ENCODE measurements at places on chromosomes 11 and 22.

GRCh38 chr11:2453436-2453835, 8.6 kb downstream of the KCNQ1 start:
- no peak for DNase-seq

- no peak for DNase-seq
Measured at GRCh38 chr22:42275970-42276369, 5.5 kb upstream of the TCF20 start.

DNA sequence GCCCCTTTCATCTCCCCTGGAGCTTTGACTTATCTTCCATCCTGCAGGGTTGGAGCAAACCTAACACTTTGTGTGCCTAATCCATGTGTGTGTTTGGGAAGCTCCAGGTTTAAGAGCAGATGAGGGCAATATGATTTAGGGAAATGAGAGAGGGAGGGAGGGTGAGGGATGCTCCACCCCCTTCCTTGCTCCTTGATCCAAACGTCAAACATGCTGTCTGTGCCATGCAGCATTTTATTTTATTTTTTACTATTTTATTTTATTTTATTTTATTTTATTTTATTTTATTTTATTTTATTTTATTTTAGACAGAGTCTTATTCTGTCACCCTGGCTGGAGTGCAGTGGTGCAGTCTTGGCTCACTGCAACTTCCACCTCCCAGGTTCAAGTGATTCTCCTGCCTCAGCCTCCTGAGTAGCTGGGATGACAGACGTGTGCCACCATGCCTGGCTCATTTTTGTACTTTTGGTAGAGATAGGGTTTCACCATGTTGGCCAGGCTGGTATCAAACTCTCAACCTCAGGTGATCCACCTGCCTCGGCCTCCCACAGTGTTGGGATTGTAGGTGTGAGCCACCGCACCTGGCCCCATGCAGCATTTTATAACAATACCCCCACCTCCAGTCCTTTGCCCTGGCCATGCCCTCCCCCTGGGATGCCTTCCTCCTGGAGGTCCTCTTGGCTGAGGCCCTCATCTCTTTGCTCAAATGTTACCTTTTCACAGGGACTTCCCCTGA, 52.6 kb upstream of the CRYBB3 start:
- DNase-seq = no peak

DNA sequence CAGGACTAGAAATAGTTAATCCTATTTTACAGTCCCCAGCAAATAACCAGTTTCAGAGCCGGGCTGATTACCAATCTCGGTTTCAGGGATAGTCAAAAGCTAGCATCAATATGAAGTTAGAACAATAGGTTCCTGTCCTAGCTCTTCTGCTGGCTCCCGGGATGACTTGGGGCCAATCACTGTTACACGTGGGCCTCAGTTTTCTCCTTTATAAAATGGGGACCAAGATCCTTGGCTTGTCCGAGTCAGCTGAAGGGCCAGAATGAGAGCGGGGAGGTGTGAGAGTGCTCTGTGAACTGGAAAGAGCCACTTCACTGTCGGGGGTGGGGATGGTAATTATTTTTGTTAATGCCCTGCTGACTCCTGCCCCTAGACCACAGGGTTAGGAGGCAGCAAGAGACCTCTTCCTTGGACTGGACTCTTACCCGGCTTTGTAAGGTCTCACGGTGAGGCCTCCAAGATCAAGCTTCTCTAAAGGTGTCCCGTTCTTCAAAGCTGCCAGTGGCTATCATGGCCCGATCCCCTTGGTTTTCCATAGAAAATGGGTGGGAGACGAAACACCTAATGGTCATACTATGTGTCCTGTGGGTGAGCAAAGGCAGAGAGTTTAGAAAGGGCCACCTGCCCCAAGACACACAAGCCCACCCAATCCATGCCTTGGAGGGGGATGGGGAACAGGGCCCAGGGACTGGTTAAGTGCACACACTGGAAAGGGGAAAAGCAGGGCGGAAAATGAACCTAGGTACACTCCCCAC, 1.4 kb downstream of the UCP2 start:
- no peak for DNase-seq

DNA sequence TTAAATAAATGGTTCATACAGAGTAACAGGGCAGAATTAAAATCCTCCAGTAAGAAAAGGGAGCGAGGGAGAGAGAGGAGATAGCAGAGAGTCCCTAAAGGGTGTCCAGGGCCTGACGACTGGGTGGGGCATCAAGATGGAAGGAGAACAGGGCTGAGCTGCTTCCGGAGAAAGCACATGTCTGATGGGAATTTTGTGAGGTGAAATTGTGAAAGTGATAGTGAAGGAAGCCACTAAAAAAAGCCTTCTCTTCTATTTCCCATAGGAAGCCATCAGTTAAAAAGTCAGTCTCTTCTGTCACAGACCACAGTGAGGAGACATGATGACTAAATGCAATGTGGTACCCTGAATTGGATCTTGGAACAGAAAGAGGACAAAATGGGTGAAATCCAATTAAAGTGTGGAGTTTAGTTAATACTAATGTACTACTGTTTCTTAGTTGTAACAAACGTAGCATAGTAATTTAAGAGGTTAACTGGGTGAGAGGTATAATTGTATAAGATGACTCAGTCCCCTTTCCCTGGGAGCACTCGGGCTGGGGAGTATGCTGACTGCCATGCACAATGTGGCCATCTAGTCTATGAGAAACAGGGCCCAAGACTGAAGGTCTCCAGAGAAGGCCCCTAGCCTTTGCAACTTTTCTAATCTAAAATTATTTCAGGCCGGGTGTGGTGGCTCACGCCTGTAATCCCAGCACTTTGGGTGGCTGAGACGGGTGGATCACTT, 29.5 kb upstream of the FCHSD2 start:
- DNase-seq = no peak

DNA sequence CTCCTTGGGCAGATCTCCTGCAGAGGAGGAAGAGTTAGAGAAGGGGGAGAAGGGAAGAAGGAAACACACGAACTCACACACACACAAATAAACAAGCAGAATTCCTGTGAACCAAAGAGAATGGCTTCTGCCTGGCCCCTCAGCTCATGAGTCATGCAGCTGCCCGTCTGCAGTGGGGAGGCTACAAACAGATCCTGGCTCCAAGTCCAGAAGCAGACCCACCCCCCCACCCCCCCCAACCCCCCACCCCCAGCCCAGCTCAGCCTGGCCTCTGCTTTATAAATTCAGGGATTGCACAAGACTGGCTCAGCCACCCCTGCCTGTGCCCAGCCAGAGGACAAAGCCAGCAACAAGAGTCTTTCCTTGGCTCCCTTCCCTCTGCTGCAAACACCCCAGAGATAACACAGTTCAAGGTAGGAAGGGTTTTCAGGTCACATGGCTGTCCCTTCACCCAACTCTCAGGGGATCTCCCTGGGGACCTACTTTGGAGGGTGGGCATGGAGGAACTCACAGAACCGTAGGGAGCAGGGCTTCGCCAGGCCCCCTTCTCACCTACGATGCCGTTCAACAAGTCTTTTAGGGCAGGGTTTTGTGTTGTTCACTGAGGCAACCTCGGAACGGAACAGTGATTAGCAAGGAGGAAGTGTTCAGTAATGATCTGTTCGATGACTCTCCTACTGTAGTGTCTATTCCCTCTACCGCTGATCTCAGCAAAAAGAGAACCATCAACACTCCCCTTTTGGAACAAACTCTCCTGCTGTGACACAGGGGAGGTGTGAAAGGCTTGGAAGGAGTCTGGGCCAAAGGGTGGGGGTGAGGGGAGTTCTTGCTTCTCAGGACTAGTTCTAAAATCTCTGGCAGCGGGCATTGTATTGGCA, 35.5 kb downstream of the RPL27A start:
- DNase-seq = no peak

- DNase-seq = no peak
Measured at GRCh38 chr11:92296138-92296515, 71.5 kb downstream of the FAT3 start.

DNA sequence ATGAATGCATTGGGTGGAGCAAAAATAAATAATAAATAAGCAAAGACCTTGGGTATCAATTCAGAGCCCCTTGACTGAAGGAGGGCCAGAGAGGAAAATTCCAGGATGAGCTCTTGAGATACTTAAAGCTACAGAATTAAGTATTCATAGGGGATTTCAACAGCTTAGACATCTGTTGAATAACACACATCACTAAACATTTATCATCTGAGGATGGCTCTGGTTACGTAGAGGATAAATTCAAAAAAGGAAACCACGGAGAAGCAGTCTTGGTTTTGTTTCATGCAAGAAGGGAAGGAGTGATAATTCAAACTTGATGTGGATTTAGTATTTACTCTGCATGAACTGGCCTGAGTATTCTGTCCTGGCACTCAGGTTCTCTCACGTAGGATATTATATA, 29.8 kb downstream of the ARHGAP42 start:
- no peak for DNase-seq

DNA sequence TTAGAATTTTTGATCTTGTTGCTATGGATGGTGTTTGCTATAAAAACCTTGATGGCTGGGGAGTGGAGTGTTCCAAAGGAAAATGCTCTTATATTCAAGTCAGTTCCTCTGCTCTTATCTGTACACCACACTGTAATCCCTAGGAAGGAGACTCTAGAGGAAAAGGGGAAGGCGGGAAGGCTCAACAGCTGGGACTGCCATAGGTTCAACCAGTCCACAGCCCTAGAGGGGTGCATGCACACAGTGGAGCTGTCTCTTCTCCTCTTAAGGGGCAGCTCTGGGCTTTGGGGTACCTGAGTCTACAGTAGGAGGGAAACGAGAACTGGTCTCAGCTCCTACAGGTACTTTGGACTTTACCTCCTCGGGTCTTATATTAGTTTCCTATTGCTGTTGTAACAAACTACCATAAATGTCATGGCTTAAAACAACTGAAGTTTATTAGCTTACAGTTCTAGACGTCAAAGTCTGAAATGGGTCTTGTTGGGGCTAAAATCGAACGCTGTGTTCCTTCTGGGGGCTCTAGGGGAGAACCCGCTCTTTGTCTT, 77.2 kb upstream of the ZBED5 start:
- no peak for DNase-seq

DNA sequence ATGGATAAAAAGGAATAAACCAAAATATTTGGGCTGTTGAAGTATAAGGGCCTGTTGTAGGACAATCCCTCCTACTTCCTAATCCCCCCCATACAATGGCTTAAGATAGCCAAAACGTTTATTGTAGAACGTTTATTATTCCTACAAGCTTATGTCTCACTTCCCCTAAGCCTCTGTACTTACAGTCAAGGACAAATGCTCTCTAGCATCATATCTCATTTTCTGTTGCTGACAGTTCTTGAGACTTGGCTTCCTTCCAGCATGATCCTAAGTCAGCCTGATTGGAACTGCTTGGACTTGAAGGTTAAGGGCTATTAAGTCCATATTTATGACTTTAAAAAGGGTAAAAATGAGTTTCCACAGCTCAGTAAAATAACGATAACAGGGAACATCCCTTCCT, 8.8 kb downstream of the MISFA start:
- DNase-seq = no peak

All from LoVo (cell line).